Activated T-helper 17 cell treated with anti-CD3 and anti-CD28 coated beads, Interleukin-2, amount 50 U/mL, for 72 hours (primary cell): ENCODE measurements at places on chromosomes 2 and 18.

DNA sequence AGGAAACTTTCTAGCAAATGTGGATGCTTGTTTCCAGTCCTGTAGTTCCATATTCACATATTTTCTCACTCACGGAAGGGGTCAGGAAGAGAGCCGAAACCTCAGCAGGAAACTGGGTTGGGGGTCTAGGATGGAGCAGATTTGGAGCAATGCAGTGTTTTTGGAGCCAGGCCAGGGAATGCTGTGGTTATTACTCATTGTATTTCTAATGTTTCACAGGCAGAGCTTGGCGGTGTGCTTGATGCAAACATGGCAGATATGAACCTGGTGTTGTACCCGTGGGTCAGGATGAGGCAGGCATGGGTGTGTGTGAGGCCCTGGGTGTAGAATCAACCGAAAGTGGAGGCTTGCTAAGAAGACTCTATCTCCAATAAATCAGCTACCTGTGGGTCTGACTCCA lies 34.6 kb upstream of the ACKR3 start:
- no peak for ATAC-seq

DNA sequence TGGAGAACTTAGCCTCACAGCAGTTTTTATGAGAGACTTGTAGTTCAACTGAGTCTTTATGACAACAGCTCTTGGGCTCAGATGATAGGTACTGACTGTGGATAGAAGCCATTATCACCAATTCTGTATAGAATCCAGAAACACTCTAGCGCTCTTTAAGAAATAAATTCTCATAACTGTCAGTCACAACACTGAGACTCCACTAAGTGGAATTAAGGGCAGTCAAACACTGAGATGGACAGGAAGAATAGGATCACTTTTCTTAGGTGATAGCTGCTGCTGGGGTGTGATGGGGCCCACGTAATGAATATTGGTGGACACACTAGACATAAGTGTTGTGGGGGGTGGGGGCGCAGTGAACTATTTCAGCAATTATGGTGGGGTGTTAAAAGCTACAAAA lies 1691.8 kb upstream of the LRRTM1 start:
- no peak for ATAC-seq

GRCh38 chr2:84958135-84959059 lies 12.6 kb upstream of the KCMF1 start:
- peak; percentile 74 for ATAC-seq

DNA sequence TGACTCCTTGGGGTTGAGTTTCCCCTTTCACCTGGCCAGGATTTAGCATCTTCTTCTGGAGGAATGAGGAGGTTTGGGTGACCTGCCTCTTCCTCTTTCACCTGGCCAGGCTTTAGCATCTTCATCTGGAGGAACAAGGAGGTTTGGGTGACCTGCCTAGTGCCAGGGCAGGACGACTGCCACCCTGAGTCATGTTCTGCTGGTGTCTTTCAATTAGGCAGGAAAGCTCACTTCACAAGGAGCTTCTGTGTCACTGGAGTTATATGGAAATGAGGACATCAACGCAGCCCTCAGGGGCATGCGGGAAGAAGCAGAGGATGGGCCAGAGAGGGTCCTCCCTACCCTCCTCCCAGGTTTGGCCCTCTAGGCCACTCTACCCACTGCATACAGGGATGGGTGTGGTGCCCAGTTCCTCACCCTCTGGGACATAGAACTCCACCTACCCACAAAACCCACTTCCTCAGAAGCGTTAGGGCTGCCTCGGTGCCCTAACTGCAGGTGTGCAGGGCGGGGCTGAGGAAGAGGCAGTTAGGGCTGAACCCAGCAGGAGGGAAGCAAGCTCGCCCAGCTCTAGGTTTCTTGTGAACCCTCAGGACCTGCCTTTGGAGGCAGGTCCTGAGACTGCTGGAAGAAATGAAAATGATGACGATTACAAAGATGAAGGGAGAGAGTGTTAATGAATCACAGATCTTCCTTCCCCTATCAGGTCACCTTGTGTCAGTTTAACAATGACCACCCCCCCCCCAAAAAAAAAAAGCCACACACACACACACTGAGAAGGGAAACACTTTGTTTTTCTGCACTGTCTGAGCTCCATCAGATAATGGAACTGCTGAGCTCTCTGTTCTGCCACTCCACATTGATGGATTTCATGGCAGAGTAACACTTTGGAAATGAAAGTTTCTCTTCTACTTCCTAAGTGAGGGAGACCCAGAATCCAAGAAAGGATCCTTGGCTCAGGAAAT lies 71.0 kb downstream of the ARL4C start:
- peak; percentile 54 for ATAC-seq

DNA sequence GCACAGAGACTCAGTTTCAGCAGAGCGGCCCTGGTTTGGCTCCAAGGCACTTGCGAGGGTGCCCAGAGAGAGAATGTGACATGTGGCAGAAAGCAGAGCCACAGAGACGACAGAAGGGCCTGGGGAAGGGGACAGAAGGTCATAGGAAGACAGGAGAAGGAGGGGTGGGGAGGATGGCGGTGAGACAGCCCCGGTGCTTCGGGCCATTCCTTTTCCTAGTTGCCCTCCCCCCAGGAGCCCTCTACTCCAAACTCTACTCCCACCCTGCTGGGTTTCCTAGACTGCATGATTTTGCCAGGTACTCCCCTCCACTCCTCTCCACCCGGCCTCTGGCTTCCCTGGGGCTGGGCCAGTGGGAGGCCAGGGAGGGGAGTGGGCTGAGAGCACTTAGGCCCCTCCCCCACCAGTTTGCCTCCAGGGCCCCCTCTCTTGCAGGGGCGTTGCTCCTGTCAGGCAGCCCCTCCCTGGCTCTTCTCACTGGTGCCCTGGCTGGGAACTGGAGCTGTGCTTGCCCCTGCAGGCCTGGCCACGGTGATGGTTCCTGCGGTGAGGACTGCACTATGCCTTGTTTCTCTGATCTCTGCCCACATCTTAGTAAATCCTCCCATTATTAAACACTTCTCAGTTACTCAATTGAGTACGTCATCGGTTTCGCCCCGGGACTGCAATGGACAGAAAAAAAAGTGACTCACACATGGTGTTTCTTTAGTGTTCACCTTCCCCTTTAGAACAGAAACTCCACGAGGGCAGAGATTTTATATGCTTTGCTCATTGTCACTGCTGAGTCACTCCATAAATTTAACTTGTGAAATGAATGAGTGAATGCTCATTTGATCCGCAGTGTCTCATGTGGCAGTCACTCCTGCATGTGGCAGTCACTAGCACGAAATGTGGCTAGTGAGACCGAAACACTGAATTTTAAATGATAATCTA lies 58.7 kb upstream of the SP3 start:
- peak; percentile 90 for ATAC-seq
